Naive thymus-derived CD8-positive, alpha-beta T cell (primary cell): ENCODE measurements at places on chromosomes 7 and 10.

- no peak overlapping the region for H3K27ac ChIP-seq
- no peak for DNase-seq
- H3K4me3 ChIP-seq = no peak overlapping the region
These were observed 86.4 kb downstream of the ADAM12 start for GRCh38 chr10:126301701-126302475.

DNA sequence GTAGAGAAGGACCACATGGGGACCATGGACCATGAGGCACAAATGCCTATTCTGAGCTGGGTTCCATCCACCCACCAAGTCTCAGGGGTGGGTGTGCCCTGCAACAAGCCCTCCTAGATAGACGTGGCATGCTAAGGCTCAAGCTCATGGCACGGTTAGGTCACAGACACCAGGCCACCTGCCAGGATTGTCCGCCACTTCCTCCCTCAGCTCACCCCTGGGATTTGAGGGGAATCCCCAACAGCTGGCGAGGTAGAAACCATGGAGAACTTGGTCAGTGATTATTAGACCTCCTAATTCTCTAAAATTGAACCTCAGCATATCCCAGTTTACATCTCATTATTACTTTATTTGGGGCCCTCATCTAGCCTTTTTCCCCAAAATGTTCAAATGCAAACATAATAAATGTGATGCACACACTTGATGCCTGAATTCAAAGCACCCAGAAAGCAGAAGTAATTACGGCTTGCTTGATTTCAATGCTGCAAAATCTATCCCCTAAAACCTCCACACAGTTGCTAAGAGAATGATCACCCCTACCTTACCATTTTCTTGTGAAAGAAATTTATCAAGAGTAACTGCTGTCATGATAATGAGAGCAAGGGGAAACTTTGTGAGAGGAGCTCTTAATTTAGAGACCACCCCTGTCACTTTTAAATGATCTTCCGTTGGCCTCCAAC lies 366.6 kb upstream of the PFKP start:
- no peak overlapping the region for H3K27ac ChIP-seq
- no peaks in the 10 kb centered on the region for H3K36me3 ChIP-seq
- no peaks in the 10 kb centered on the region for H3K4me1 ChIP-seq
- no peak overlapping the region for H3K4me3 ChIP-seq

DNA sequence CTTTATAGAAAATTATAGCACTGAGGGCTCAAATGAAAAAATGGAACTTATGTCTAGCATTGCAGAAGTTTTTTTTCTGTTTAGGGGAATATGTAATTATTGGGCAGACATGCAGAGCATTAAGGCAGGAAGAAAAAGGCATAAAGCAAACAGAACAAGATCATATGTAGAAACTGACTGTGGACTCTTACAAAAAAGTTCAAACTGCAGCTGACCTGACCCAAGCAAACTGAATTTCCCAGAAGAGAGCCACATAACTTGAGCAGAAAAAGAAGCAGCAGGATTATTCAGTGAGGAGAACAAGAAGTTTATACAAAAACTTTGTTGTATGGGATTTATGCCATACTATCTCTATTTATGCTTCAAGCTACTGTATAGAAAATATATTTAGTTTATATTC lies 250.9 kb downstream of the PHF14 start:
- DNase-seq = no peak
- no peak overlapping the region for H3K27ac ChIP-seq
- no peaks in the 10 kb centered on the region for H3K27me3 ChIP-seq
- H3K36me3 ChIP-seq = no peaks in the 10 kb centered on the region

DNA sequence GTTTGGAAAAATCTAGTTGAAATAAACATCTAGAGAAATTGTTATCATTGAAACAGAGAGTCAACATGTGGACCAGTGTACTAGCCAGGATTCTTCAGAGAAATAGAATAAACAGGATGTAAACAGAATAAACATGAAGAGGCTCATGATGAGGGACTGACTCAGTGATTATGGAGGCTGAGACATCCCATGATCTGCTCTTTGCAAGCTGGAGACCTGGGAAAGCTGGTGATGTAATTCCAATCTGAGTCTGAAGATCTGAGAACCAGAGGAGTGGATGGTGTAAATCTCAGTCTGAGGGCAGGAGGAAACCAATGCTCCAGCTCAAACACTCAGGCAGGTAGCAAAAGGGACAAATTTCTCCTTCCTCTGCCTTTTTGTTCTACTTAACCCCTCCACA lies 62.9 kb upstream of the FAM180A start:
- no peaks in the 10 kb centered on the region for H3K36me3 ChIP-seq
- H3K4me3 ChIP-seq = no peak overlapping the region
- DNase-seq = no peak
- H3K27ac ChIP-seq = no peak overlapping the region

DNA sequence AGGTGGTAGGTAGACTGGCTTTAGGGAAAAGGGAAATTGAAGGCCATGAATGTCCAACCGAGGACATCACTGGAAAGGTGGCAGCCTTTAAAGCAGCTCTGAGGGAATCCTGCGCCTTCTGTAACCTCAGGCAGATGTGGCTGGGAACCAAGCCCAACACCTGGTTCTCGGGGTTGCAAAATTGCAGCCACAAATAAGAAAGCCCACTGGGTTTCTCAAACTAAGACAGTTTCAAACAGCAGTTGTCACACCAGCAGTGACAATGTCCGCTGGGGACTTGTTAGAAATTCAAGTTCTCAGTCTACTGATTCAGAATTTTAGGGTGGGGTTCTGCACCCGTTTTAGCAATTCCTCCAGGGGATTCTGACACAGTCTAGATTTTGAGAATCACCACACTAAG lies 42.7 kb upstream of the STEAP1B start:
- no peaks in the 10 kb centered on the region for H3K4me1 ChIP-seq
- no peak overlapping the region for H3K4me3 ChIP-seq
- DNase-seq = no peak
- no peak overlapping the region for H3K27ac ChIP-seq
- H3K36me3 ChIP-seq = no peaks in the 10 kb centered on the region

DNA sequence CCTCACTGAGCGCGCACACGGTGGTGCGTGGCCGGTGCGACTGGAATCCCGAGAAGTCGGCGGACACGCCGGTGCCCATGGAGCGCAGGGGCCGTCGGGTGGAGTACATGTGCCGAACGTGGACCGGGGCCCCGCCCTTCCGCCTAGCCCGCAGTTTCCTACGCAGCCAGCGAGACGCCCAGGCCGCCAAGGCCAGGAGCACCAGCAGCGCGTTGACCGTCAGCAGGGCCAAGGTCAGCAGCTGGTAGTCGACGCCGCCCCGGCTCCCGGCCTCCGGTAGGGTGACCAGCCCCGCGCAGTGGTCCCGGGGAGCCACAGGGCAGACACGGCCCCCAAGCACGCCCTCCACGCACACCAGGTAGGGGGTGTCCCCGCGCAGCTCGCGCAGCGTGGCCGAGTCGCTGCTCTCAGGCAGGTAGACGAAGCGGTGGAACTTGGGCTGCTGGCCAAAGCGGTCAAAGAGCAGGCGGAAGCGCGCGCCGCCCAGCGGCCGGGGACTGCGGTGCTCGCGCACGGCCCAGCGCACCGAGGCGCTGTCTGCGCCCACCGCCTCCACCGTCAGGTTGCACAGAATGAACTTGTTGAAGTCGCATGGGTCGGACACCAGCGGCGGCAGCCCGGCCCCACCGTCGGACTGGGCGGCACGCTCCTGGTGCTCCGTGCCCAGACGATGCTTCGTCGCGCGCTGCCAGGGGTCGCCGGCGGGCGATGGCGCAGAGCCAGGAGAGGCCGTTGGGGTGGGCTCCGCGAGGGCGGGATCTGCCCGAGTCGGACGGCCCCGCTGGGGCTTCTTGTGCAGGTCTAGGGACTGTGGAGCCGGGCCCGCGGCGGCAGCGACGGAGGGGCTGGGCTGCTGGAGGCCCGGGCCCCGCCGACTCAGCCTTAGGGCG lies 2.2 kb downstream of the TRIL start:
- peaks cover 18% of the 10 kb centered on the region for H3K4me1 ChIP-seq
- DNase-seq = no peak
- no peak overlapping the region for H3K27ac ChIP-seq
- H3K27me3 ChIP-seq = peaks cover 81% of the 10 kb centered on the region
- H3K36me3 ChIP-seq = no peaks in the 10 kb centered on the region

DNA sequence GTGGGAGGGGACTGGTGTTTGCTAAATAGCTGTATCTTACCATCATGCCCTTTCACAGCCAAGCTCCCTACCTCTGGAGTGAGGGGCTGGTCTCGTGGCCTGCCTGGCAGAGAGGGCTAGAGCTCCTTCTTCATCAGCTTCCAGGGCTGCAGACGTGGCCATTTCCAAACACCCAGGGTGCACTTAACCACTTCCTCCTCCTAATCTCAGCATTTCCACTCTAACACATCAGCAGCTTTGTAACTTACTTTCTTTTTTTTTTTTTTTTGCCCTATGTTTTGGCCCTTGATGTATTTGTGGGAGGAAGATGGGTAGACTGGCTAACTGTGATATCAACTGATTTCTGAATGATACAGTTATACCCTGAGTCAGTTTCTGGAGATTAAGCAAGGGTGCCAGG lies 27.4 kb downstream of the LRRC4 start:
- H3K27me3 ChIP-seq = no peaks in the 10 kb centered on the region
- H3K4me3 ChIP-seq = no peak overlapping the region
- H3K27ac ChIP-seq = no peak overlapping the region
- peaks cover 29% of the 10 kb centered on the region for H3K4me1 ChIP-seq
- no peaks in the 10 kb centered on the region for H3K36me3 ChIP-seq

- H3K4me1 ChIP-seq = peaks cover 24% of the 10 kb centered on the region
- H3K4me3 ChIP-seq = no peak overlapping the region
- no peaks in the 10 kb centered on the region for H3K36me3 ChIP-seq
- no peaks in the 10 kb centered on the region for H3K27me3 ChIP-seq
- no peak overlapping the region for H3K27ac ChIP-seq
- no peak for DNase-seq
These were observed 5.5 kb downstream of the PFKP start for GRCh38 chr10:3072641-3073360.

- DNase-seq = no peak
- peak overlapping the region; percentile 98 for H3K27ac ChIP-seq
- peak overlapping the region; percentile 76 for H3K4me3 ChIP-seq
- H3K27me3 ChIP-seq = no peaks in the 10 kb centered on the region
- H3K4me1 ChIP-seq = peaks cover 60% of the 10 kb centered on the region
These were observed 41.4 kb upstream of the IKZF1 start for GRCh38 chr7:50262916-50263690.

DNA sequence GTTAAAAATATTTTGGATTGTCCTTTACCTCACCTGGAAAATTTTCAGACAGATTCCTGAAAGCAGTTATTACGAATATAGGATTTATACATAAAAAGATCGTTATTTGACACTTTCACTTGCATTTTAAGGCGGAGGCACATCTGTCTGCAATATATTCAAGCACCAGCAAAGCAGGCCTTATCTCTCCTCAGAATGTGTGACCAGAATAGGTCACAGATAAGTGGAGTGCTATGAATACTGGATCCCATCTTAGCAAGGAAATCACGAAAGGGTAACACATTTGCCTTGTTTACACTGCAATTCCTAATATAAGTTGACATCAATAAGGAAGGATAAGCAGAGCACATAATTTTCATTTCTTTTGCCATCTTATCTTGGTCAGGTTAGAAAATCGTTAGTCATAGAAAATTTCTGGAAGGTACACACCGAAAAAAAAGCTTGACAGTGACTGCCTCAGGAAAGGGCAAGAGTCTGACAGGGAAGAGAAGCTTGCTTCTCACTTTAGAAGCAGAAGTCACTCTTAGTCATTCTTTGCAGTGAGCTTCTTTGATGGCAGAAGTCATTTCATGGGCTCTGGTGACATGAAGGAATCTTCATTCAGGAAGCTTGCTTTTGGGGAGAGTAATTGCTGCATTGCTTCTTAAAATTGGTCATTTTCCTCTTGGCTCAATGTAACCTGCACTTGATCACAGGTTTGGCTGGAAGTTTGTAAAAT lies 98.1 kb upstream of the STK17A start:
- peaks cover 5% of the 10 kb centered on the region for H3K27me3 ChIP-seq
- H3K27ac ChIP-seq = no peak overlapping the region
- H3K36me3 ChIP-seq = no peaks in the 10 kb centered on the region
- no peaks in the 10 kb centered on the region for H3K4me1 ChIP-seq

DNA sequence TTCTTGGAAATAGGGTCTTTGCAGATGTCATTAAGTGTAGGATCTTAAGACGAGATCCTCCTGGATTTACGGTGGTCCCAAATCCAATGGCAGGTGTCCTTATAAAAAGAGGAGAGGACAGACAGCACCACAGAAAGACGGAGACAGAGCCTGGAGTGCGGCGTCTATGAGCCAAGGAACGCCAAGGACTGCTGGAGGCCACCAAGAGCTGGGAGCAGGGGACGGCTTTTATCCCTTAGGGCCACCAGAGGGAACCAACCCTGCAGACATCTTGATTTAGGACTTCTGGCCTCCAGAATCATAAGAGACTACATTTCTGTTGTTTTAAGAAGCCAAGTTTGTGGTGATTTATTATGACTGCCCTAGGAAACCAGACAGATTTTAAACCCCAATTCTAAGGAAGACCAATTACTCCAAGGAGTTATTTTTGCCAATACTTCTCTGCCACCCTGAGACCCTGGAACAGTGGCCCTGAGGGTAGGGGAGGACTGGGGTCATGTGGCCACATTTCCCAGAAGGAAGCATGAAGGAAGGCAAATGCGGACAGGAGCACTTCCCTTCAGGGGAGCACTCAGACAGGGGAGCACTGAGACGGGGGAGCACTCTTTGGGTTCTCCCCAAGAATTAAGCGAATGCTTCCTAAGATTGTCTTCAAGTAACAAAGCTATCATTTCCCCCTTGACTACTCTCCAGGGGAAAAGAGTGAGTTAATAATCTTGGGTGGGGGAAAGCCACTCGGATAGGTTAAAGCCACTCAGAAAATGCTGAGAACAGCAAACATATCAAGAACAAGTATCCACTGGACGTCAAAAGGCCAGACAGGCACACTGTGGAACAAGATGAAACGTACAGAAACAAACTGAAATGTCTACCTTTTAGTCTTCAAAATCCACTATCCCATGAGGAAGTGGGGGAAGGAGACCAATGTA lies 67.5 kb downstream of the CHST15 start:
- no peaks in the 10 kb centered on the region for H3K27me3 ChIP-seq
- DNase-seq = no peak
- no peak overlapping the region for H3K4me3 ChIP-seq

DNA sequence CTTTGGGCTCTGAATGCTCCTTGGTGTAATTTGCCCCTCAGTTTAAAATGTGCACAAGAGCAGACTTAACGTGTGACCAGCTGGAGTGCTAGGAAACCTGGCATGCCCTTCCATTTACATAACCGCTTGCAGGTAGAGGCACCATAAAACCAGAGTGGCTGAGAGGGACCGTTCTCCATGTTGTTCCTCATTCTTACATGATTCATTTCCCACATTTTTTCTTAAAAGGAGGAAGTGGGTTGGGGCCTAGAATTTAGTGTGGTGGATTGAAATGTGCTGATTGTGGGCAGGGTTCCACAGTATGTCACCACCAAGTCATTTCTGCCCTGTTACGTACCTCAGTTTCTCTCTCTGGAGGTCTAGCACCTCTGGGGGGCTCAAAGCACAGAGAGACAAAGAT lies 375.8 kb upstream of the VSTM2A start:
- no peaks in the 10 kb centered on the region for H3K4me1 ChIP-seq
- H3K4me3 ChIP-seq = no peak overlapping the region
- DNase-seq = no peak
- H3K27ac ChIP-seq = no peak overlapping the region
